Kidney (tissue), 22 donors: ENCODE measurements at places on chromosomes 6 and 20. TPM values are rescaled to one million over a fixed set of nuclear protein-coding genes. Genes with fewer than 3 reads are reported as not detected.

DNA sequence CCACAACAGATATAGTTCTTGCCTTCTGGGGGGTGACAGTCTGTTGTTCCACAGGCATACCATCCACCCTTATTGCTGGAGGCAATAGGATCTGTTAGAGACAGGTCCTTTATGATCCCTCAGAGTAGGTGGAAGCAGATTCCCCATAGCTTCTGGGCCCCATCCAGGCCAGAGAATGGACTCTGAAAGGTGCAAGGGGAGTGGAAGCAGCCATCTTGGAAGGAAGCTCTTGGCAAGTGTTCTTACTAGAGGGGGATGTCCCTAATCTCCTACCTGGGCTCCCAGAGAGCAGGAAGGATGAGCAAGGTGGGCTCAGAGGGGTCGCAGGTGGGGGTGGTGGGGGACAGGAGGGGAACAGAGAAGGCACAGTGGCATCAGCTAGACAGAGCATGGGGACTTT, 33.4 kb downstream of the CEBPB start:
- no peak for DNase-seq

DNA sequence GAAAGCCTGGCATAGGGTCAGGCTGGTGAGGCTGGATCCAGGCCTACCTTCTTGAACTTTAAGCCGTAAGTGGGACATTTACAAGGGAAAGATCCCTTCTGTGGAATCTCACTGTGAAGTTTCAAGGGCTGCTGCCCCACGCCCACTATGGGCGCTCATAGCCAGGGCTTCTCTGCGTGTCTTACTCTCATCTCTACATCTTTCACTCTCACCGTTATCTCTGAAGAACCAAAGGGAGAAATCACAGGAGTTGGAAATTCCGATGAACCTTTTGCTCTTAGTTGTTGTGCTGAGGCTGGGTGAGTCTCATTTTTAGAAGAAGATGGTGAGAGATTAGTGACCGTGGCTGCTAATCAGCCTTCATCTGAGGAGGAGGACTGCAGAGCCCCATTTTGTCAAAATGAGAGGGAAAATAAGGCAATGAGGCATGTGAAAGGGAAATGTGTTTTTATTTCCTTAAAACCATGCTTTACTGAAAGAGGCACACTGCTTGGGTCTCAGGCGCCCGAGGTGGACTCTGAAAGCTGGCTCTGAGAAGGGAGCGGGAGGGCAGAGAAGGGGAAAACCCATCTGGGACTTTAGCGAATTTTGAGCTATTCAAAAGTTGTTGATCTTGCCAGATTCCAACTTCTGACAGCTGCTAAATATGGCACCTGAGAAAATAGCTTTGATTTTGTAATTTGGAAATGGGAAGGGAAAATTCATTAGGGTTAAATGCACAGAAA, 301.5 kb downstream of the CLIC5 start:
- DNase-seq, result no peak

- DNase-seq, result no peak
These were observed 242.0 kb upstream of the RSPO3 start for GRCh38 chr6:126876446-126876845.

- peak; percentile 5 for DNase-seq
These were observed 132.3 kb upstream of the SULF2 start for GRCh38 chr20:47917549-47918070.

DNA sequence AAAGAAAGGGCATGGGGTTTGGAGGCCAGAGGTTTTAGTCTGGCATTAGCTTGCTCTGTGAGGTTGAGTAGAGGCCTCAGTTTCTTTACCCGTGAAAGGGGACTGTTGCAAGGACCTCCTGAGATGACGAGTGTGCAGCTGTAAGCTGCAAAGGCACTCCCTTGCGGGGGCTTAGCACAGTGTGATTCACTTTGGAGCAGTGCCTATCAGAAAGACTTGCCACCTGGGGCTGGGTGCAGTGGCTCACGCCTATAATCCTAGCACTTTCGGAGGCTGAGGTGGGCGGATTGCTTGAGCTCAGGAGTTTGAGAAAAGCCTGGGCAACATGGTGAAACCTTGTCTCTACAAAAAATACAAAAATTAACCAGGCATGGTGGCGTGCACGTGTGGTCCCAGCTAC, 7.5 kb upstream of the BAK1 start:
- no peak for DNase-seq

GRCh38 chr6:6696867-6697531, 108.5 kb downstream of the LY86 start:
- DNase-seq, result peak; percentile 87

The PLEKHG1 gene
- 2.8 TPM for polyA plus RNA-seq

DNA sequence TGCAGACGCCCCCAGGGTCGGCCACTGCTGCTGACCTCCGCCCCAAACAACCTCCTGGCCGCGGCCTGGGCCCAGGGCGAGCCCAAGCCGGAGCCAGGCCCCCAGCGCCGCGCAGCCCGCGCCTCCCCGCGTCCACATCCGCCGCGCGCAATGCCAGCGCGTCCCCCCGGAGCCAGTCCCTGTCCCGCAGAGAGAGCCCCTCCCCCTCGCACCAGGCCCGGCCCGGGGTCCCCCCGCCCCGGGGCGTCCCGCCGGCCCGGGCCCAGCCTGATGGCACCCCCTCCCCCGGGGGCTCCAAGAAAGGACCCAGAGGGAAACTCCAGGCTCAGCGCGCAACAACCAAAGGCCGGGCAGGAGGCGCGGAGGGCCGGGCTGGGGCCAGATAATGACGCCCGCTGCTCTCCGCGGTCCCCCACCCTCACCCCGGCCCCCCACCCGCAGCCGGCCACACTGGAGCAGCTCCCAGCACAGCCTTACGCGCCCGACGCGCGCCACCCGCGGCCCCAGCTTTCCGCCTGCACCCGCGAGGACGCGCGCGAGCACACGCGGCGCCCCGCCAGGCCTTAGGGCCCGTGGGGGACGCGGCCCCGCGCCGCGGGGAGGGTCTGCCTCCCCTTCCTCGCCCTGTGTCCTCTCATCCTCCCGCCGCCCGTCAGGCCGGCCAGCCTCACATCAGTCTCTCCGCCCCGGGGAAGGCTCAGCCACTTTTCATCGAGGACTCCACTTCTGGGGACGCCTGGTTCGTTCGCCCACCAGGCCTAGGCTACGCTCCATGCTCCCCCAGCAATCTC, 12.9 kb upstream of the SLC22A7 start:
- no peak for DNase-seq

GRCh38 chr6:81950877-81951276, 198.4 kb upstream of the TENT5A start:
- no peak for DNase-seq

The AKAP12 gene
- polyA plus RNA-seq, result 10.2 TPM

DNA sequence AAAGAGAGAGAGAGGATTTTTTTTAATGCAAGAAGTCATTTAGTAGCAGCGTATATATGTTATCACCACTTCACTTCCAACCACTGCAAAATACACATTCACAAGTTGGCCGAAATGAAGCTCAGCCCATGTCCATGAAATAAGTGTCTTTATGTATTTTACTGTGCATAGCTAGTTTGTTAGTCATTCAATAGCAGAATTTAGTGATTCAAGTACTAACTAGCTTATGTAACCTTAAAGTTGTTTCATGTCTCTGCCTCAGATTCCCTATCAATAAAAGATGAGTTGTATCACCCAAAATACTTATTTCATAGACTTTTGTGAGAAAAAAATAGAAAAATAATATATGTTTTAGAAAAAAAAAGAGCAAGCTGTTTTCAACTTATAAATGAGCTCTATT, 153.7 kb upstream of the PRDM1 start:
- DNase-seq, result no peak

DNA sequence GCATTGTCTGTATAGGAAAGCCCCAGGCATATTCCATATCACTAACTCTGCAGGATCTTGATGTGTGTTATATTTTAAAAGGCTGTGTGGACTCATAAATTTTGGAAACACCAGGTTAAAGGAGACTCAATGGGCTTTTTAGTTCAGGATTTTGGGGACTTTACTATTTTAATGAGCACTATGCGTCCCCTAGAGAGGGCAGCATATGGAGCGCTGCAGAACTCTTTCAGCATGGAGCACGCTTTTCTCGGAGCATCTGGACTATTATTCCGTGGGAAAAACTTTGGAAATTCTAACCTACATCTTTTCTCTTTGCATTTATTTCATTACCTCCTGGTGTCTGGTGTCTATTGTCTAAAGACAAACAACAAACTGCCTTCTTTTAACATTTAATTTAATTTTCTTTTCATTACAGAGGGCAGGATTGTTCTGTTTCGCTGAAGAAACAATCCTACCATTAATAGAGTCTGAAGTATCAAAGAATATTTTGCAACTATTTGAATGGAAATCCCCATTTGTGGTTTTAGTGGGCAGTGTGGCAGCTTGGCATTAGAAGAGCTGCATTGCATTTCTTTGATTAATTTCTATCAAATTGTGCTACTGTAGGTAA, 399.9 kb upstream of the HSF2 start:
- no peak for DNase-seq

The FAM83B gene
- 0.77 TPM for polyA plus RNA-seq

- DNase-seq, result no peak
These were observed 82.5 kb downstream of the TRIM27 start for GRCh38 chr6:28841290-28841689.

DNA sequence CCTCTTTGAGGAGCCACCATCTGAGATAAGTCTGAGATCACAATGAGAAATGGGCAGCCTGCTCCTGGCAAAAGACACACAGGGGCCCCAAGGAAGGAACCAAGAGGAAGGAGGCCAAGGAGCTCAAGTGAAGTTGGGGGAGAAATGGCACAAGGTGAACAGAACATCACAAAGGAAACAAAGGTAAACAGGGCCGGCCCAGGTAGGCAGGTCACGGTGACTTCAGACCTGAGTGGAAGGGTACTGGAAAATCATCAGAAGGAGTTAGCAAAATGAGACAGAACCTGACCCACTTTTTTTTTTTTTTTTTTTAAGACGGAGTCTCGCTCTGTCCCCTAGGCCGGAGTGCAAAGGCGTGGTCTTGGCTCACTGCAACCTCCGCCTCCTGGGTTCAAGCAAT, 11.3 kb downstream of the ZMYND8 start:
- DNase-seq, result no peak

GRCh38 chr6:139027620-139028182, 844 bp upstream of the ABRACL start:
- peak; percentile 58 for DNase-seq

GRCh38 chr6:3405679-3406078, 51.2 kb downstream of the SLC22A23 start:
- DNase-seq, result no peak

DNA sequence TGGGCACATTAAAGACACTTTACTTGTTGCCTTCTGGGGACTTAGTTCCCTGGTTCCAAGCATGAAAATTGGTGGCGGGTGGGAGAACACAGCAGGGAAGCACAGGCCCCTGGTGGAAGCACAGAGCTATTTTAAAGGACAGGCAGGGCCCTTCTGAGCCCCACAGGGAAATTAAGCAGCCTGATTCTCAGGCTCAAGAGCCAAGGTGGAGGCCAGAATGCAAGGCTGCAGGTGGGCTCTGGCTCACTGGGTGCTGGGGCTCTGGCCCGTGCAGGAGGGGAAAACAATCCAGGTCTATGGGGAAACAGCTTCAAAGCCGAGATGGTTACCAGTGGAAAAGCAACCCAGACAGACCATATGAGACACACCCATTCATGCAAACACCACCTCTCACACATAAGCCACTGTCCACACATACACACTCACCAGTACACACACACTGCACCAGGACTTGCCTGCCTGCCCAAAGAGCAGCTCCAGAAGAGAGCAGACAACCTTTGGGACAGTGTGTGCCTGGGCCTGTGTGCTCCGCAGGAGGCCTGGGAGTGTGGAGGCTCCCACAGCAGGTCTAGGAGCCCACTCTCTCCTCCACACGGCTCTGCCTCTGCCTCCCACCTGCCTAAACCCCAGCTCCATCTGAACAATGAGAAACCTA, 30.6 kb downstream of the TFEB start:
- no peak for DNase-seq

The HEY2 gene
- 4.2 TPM for polyA plus RNA-seq

The SCRT2 gene
- not detected for polyA plus RNA-seq

DNA sequence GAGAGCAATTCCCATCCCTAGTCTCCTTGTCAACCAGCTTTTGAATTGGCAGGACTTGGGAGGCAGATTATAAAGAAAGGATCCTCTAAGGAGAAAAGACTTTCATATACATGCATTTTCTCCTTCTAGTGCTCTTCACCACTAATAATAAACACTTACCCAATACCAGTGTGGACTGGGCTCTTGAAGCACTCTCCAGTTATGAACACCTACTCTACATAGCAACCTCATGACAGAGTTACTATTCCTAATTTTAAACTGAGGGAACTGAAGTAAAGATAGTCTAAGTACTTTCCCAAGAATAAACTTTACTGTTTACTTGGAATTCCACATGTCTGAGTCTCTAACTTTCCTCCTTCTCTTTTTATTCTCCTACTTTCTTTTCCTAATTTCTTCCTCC, 4.8 kb downstream of the COL9A1 start:
- no peak for DNase-seq

The VSX1 gene
- not detected for polyA plus RNA-seq

- DNase-seq, result peak; percentile 16
These were observed 143.6 kb downstream of the MRPL14 start for GRCh38 chr6:43983632-43984031.

The ANGPT4 gene
- polyA plus RNA-seq, result 0.24 TPM

The MATN4 gene
- polyA plus RNA-seq, result 0.19 TPM

The ZSWIM3 gene
- 2.6 TPM for polyA plus RNA-seq

DNA sequence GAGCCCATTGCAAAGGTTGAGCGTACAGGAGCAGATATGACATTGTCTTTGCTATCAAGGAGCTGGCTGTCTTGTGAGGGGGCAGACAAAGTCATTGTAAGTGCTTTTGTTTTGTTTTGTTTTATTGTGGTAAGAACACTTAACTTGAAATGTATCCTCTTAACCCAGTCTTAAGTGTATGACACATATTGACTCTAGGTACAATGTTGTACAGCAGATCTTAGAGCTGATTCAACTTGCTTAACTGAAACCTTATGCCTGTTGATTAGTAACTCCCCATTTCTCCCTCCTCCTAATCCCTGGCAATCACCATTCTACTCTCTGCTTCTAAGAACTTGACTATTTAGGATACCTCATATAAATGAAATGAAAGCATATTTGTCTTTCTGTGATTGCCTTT, 429.0 kb downstream of the BMP2 start:
- DNase-seq, result no peak

The CST9 gene
- polyA plus RNA-seq, result not detected
